Right ventricle myocardium superior (tissue), 1 donor: ENCODE measurements at places on chromosomes 11 and 22. TPM values are rescaled to one million over a fixed set of nuclear protein-coding genes. Genes with fewer than 3 reads are reported as not detected.

The HOATZ gene
- total RNA-seq: not detected

The BTG4 gene
- total RNA-seq: not detected

The BRSK2 gene
- total RNA-seq: 0.67 TPM

GRCh38 chr11:74019860-74020259, 11.0 kb upstream of the UCP3 start:
- DNase-seq: no peak

The ME3 gene
- total RNA-seq: 30.4 TPM
